ENCODE measurements at places on chromosomes 12 and 14.

GRCh38 chr12:78156751-78157150, 326.1 kb downstream of the NAV3 start:
- no peak for DNase-seq

GRCh38 chr14:70988452-70988851, 81.2 kb downstream of the PCNX1 start:
- no peak for DNase-seq

- peak; percentile 1 for DNase-seq
Measured at GRCh38 chr14:93430315-93431035, at the start of gene UNC79. UNC79 (plus strand) TSS chr14:93430939; CDS start chr14:93431030, 91 bp downstream.

- DNase-seq = peak; percentile 75
Measured at GRCh38 chr14:37594238-37594970, 645 bp downstream of the FOXA1 start.

DNA sequence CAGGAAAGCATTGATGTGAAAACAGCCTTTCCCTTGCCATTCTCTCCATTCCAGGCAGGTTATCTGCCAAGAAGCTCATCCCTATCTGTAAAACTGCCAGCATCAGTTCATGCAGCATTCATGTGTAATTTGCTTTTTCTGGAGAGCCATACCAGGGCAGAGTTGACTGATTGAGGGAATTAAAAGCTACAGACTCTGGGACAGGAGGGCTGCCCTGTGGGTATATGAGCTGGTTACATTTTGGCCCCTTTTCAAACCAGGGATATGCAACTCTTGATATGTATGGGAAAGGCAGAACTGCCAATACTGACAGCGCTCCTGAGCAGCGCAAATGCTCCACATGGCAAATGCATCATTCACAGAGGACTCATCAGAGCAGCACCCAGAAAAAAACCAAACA, 53.7 kb downstream of the SYT1 start:
- peak; percentile 70 for DNase-seq

- DNase-seq = no peak
Measured at GRCh38 chr14:66539034-66539433, 31.1 kb downstream of the GPHN start.

DNA sequence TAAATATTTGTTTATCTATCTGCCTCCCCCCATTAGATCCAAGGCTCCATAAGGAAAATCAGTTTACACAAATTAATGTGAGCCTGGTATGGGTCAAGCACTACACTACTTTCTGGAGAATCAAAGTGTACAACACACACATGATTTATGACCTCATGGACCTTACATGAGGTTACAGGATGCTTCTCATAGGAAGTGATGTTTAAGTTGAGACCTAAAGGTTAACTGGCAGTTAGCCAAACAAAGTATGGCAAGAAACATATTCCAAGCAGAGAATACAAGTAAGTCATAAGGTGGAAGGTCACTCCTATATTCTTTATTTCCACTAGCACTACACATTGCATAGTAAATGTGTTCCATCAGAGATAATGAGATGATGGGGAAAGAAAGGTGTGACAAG, 39.2 kb downstream of the OSBPL8 start:
- no peak for DNase-seq

DNA sequence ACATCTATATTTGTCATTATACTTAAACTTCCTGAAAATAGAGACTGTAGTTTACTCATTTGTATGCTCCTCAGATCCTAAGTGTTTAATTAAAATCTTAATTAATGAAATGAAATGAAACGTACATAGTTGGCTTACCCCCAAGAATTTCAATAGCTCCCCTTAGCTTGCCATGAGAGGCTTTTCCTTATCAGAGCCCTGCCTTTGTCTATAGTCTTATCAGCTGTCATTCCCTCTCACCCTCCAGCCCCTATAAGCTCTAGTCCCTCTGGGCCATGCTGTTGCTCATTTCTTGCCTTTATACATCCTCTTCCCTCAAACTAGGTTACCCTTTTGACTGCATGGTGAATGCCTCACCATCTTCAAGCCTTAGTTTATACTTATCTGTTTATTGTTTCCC, 1.1 kb upstream of the RTRAF start:
- DNase-seq = no peak

DNA sequence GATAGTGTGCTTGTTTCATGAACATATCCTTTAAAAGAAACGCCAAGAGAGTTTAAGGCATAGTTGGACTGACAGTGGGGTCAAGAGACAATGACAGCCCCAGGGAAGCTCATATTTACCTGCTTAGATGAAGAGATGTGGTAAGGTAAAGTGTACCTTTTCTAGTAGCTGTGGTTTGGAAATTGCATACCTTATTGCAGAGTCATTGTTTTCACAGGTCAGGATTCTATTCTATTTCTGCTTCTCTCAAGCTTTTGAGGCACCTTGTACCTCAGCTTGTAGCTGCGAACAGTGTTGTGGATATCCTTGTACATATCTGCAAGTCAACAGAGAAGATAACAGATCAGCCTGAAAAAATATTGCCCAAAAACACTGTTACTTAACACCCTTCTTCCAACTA, 47.7 kb downstream of the ATP6V1D start:
- DNase-seq = no peak

GRCh38 chr14:59465316-59466135, at the start of gene GPR135:
GPR135 (minus strand) TSS chr14:59465380; CDS start chr14:59465226, 154 bp downstream.
- no peak for DNase-seq

DNA sequence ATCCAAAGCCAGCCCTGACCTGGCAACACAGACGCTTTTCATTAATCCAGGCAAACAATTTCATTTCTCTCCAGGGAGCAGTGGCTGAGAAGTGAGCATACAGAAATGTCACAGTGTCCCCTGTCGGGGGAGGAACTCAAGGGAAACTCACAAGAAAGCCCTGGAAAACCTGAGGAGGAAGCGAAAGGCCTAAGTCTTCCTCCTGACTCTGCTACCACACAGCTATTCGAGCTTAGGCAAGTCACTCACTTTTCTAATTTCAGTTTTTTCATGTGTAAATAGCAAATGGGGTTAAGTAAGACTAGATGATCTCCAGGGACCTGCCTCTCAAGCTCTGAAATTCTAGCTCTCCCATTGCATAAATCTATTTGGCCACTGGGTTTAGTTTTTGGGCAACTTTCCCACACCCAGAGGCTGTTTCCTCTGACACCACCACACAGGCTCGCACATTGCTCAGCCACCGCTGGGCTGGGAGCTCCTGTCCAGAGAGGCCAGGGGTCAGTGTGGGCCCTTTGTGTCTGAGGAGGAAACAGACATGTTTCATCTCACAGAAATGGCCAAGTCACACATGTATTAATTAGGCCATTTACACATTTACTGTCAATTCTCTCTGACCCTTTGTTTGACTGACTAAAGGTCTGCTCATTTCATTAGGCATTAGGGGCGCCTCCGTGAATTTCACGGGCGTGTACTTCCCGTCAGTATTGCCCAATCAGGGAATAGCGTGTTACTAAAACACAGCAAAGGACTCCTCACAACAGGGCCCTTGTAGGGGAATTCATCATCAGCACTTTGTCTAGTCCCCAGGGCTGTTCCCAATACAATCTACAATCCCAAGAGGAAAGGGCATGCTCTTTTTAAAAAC, 9.8 kb upstream of the PNMA1 start:
- peak; percentile 65 for DNase-seq

GRCh38 chr12:91311081-91311480, 128.5 kb upstream of the DCN start:
- no peak for DNase-seq

- no peak for DNase-seq
Measured at GRCh38 chr12:89756194-89756584, 47.6 kb upstream of the ATP2B1 start.

DNA sequence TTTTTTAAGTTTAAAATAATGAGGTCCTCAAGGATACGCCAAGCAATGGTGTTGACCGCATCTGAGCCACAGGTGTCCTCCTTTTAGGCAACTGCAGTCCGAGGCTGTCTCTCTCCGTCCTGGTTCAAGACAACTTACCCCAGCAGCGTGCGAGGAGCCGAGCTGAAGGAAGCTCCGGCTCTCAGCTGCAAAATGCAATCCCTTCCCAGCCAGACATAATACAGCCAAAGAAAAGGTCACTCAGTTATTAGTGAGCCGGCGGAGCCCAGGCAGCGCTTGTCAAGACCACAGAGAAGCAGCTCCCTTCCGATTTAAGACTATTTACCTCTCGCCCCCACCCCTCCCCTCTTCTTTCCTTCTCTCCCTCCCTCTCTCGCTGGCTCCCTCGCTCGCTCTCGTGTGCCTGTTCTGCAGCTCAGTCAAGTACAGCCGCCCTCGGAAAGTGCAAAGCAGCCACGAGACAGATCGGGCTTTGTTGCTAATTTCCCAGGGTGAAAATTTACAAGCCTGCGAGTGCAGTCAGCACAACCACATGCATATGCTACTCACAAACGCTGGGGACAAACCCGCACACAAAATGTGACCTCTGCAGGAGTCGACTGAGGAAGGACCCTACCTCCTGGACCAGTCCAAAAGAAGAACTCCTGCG, 363 bp upstream of the LMO3 start:
- peak; percentile 81 for DNase-seq

DNA sequence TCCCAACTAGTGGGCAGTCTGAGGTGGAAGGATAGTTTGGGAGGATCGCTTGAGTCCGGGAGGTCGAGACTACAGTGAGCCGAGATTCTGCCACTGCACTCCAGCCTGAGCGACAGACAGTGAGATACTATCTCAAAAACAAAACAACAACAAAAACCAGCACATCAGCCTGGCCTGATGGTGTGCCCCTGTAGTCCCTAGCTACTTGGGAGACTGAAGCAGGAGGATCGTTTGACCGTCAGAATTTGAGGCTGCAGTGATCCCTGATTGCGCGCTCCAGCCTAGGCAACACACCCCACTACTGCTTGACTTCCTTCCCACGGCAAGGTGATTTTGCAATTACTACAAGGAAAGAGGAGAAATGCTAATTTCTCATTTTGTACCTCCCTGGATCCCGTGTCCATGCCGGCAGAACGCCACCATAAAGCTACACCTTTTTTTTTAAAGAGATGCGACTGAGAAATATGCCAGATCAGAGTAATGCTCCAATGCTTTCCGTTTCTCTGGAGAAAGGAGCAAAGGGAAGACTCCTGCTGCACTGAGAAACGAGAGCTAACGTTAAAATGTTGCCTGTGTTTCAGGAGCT, 672 bp upstream of the SCFD1 start:
- DNase-seq = no peak

- DNase-seq = no peak
Measured at GRCh38 chr12:121775501-121775900, 18.0 kb downstream of the RHOF start.

DNA sequence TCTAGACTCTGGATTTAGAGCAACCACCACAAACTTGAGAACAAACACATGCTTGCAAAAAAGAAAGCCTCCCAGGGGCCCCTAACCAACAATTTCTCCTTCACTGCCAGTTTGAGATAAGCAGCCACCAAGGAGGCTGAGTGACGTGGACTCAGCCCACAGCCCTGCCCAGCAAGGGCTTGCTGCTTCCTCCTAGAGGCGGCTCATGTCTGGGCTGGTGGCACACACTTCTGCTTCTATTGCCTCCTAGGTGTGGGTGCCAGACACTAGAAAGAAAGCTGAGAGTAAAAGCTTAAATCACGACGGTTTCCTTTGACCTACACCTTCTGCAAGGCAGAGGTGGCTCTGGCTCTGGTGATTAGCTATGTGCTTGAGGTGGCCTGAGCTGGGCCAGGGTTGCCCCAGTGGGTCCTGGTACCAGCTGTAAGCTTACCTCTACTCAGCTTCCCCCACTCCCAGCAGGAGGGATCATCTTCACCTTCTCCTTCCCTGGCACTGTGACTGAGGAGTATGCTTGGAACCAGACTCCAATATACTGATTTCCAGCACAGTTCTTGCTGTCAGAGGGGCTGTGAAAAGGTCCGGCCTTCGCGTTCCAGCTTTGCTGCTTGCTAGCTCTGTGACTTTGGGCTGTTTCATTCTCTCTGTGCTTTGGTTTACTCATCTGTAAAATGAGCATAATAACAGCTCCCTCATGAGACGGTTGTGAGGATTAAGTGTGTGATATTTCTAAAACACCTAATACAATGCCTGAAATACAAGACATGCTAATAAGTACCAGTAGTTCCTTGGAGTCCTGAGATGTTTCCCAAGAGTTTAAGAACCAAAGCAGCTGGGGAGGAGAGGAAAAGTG, 89.7 kb upstream of the PARP11 start:
- peak; percentile 91 for DNase-seq

GRCh38 chr14:75232597-75232996, 46.0 kb upstream of the FOS start:
- no peak for DNase-seq

DNA sequence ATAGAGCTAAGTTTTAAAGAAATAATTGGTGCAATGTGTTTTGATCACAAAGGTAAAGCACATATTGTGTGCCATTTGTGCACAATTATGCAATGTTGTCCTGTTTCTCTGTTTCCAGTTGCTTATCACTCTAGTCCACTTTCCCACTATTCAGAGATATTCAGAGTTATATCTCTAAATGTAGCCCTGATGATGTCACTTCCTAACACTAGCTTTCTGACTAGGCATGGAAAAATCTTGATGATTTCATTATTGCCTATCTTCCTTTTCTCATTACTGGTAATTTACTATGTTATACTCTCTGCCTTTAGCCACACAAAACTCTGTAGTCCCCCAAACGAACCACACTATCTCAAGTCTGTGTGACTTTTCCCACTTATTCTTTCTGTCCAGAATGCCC, 221.2 kb downstream of the TRHDE start:
- DNase-seq = no peak

GRCh38 chr12:77047341-77048109, 17.8 kb downstream of the E2F7 start:
- no peak for DNase-seq

- DNase-seq = no peak
Measured at GRCh38 chr12:2282318-2282717, 229.5 kb downstream of the CACNA1C start.

GRCh38 chr14:35821564-35822411, 4.3 kb upstream of the BRMS1L start:
- DNase-seq = peak; percentile 38
